ENCODE measurements at places on chromosomes 3 and 15.

GRCh38 chr3:69715204-69715603 lies 24.1 kb upstream of the MITF start:
- no peak for DNase-seq

- DNase-seq: no peak
These were observed 154.6 kb upstream of the MEF2A start for GRCh38 chr15:99411234-99411633.

DNA sequence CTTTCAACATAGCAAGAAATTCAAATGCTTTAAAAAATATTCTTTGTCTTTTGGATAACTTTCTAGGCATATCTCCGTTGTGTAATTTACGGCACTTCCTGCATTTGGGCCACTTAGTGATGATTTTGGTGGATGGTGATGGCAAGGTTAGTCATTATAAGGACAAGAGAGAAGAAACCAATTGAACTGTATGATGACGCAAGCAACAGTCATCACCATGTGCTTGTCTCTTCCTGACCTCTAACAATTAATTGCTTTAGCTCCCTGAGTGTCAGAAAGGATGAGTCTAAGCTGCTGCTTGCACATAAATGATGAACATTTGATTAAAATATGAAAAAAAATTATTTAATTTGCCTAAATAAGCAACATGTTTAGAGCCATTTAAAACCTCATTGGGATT lies 11.3 kb upstream of the P2RY12 start:
- no peak for DNase-seq

DNA sequence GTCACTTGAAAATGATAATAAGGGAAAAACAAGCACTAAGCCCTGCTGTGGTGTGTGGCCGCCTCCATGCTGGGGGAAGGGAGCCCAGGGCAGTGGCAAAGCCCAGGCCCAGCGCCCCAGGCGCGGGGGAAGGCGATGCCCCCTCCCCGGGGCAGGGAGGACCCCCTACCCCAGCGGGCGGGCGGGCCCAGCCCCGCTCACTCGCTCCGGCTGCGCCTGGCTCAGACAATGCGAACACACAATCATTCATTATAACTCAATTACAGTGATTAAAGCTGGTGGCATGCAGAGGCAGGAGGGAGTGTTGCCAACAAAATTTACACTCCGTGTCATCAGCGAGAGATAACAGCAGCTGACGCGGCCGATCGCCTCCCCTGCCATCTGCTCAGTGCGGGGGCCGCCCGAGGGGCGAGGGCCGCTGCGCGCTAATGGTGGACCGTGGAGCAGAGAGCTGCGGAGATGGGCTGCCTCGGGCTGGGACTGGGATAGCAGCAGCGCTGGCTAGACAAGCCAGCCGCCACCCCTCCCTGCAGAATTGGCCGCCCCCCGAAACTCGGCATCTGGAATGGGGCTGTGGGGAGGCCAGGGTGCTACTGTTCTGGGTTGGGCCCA lies 64.1 kb downstream of the TLE3 start:
- no peak for DNase-seq

DNA sequence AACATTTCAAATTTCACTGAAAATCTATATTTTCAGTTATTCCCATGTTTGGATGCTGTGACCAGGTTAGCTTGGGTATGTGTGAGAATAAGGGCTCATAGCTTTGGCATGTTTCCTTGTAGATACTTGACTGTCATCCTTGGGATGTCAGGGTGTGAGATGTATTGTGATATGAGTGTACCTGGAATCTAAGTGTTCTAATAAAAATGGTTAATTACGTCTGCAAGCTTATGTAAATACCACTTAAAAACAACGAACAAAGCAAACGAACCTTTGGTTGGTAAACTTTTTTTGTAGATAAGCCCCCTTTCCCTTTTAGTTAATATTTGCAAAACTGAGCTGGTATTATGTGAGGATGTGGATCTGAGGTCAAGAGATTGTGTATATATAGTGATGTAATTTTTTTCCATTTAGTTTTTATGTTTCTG lies 63.5 kb downstream of the FNDC3B start:
- no peak for DNase-seq

- no peak for DNase-seq
These were observed 720.9 kb downstream of the DIPK2A start for GRCh38 chr3:144692488-144692887.

GRCh38 chr3:194961571-194961970 lies 275.9 kb downstream of the FAM43A start:
- DNase-seq: no peak

DNA sequence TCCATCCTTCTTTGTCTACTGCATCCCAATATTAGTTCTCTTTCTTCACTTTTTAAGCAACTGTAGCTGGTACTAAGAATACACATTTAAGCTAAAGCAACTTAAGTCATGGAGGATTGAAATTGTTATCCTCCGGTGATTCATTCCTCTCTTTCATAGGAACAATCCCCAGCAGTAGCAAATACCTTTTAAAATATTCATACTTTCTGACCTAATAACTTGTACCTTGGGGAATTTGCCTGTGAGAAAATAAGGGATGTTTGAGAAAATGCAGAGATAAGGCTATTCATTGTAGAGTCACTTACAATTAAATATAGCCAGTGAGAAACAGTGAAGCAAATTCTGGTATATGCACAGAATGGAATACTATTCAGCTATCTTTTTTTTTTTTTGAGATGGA lies 66.0 kb downstream of the VPS13C start:
- no peak for DNase-seq

- DNase-seq: no peak
These were observed 105.3 kb downstream of the MAP4 start for GRCh38 chr3:47910777-47911440.

DNA sequence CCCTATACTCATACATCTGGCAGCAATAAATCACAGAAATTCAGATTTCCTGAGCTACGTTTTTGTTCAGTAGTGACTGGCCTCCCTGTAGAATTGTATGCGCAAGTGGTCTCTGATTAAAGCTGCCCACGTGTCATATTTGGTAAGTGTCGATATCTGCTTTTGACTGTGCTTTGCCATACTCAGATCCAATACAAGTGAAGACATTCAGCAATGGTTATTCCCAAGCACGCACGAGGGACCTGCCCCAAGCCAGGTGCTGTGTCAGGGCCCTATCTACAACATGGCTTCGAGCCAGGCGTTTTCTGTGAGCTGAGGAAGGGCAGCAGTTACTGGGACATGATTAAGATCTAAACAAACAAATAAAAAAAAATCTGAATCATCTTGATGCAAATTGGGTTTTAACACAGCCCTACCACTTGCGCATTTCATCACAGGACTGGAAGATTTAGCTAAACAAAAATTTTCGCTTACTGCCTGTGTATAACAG lies 47.2 kb upstream of the ICE2 start:
- no peak for DNase-seq

DNA sequence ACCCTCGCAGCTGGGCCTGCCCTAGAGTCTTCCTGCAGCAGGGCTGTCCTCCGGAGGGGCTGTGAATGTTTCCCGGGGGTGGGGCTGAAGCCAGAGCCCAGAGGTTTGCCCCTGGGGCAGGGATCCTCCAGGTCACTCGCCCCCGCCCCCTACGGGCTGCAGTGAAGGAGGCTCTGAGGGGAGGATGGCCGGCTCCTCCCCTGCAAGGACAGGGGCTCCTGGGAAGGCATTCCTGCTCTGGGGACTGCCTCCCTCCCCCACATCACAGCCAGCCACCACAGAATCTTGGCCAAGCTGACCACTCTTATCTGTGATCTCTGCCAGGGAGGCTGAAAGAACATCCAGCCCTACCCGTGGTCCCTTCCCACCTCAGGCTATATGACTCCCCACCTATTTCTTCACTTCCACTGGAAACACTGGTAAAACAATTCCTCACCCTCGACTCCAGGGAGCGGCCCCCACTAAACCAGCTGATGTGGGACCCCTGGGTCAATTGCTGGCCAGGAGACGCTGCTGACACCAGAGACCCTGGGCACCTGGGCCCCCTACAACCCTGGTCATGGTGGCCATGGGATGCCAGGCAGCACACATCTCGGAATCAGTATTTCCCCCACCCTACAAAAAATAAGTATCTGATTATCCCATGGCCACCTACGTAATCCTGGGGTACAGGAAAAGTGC lies 66.0 kb downstream of the HMCES start:
- no peak for DNase-seq

DNA sequence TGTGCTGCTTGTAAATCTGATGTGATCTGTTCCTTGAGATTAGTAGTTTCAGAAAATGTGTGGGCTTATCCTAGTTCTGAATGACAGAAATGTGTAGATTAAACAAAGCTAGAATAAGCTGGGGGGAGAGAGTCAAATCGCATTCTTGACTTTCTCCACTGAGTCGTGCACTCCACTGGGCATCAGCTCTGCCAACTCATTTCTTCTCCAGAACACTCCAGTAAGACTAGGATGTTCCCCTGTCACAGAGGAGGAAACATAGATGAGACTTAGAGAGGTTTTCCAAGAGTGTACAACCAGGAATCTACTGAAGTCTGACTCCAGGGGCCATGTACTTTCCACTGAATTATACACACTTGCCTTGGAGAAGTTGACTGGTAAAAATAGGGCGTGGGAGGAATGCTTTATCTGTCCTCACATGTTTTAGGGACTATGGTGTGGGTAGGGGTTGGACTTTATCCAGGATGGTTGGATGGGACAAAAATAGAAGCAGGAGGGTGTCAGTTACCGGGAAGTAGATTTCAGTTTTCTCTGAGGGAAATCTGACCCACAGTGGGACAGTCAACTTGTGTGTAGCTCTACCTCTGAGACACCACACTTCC lies 298.2 kb downstream of the UBE2E2 start:
- no peak for DNase-seq

GRCh38 chr3:13491206-13491974 lies 11.3 kb downstream of the HDAC11 start:
- no peak for DNase-seq

DNA sequence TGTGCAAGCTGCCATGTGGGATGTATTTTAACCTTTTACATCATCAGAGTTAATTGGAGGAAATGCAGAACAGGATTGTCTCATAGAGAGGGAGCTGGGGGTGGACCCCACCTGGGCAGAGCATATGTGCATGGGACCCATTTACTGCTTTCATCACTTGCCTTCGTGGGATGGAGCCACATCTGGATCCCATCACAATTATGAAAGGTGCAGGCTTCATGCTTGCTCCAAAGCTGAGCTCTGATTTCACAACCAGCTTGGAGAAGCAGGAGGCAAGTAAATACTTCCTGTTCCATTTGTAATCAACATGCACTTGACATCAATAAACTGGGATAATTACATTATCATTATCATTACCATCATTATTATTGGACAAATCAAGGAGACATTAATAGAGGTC lies 161.9 kb downstream of the ALDH1A2 start:
- DNase-seq: no peak

GRCh38 chr3:167776066-167776685 lies 40.7 kb downstream of the SERPINI1 start:
- no peak for DNase-seq

DNA sequence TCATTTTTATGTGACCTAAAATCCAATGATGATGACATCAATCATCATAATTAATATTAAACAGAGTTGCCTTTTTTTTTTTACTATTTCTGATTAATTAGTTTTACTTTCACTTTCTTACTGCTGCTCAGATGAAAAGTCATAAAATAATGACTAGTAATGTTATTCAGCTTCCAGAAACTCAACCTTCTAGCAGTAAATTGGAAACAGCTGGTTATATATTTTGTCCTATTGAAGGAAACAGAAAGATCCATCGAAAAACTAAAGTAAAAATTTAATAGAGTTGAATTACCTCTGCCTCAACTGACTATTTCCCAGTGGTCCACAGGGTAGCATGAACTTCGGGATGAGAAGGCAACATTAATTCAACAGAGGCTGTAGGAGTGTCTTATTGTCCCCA lies 107.1 kb upstream of the PTX3 start:
- no peak for DNase-seq

- DNase-seq: no peak
These were observed 131.8 kb upstream of the UBE2E2 start for GRCh38 chr3:23071296-23071695.

DNA sequence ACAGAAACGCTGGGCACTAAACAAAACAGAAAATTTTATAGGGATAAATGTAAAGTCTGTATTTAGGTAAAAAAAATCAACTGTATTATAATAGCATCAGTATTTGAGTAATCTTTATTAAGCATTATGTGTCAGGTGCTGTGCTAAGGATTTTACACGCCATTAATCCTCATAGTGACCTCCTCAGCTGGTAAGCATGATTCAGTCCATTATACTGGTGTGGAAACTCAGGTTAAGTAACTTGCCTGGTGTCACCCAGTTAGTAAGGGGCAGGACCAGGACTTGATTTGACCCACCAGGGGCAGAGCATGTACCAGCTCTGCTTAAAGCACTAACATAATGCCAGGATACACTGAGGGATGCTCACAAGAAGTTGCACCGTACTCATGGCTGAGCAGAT lies 4.8 kb downstream of the MYO5C start:
- no peak for DNase-seq

DNA sequence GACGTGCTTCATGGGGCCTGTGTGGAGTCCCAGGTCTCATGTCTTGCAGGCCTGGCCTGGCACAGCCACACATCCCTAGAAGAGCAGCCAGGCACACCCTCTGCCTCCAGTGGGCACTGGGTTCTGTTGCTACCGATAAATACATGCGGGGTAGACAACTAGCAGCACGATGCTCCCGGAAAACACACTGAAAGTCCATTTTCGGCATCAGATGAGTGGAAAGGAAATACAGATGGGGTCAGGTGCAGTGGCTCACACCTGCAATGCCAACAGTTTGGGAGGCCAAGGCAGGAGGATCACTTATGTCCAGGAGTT lies 165.1 kb downstream of the NSMCE3 start:
- no peak for DNase-seq

DNA sequence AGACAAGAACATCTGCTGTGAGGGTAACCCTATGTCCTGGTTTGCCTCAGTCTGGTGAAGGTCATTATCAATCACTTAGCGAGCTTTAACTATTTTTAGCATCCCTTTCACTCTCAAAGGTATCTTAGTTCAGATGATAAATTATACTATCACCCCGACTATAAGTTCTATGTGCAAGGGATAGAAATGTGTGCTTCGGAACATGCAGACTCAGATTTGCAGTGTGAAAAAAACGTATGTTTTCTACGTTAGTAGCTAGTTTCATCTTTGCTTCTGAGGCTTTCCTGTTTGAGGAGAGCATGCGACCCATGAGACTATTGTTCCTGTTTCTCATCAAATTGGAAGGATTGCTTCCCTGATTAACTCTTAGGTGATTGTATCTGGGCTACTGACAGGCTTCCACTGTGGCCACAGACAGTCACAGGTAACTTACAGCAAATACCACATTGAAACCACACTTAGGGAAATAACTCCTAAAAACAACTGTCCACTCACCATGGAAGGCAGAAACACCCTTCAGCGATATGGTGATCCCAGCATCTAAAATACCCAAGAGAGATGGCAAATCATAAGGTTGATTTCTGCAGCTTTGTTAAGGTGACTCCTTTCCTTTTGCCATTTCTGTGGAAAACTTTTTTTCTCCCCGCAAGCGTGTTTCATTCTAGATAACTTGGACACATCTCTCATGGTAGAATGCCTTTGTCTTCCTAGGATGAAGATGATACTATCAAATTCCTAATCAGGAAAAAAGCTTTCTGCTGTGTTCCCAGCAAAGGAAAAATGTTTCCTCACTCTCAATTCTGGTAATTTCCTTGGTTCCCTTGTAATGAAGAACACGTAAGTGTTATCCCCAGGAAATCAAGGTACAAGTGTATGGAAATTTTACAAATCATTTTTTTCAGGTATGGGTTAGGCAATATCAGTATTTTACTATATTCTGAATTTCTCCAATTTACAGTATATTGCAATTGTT lies 5.2 kb downstream of the GCSAM start:
- no peak for DNase-seq

GRCh38 chr3:55801068-55801467 lies 314.0 kb upstream of the WNT5A start:
- DNase-seq: no peak

All from forelimb muscle (tissue), 1 donor.